ENCODE measurements at places on chromosomes 2 and 18.
A peak's percentile ranks its signal among the peaks of the same experiment; 100 is the strongest.

GRCh38 chr18:47100212-47100831, 50.0 kb downstream of the HDHD2 start:
- DNase-seq: peak; percentile 55

DNA sequence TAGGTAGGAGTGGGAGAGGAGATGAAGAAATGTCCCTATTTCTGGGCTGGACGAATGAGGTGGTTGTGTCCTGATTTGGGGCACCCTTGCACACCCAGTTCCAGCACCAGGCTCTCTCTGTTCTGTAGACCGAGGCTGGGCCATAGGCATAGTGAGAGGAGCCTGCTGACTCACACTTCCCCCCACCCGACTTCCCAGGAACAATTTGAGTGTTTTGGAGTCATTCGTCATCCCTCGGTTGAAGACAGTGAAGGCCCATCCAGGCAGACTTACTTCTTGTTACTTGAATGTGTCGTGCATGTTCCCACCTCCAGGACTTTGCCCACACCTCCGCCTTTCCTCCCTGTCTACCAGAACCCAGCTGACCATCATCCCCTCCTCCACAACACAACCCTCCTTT, 179.1 kb downstream of the HAUS1 start:
- DNase-seq: no peak

GRCh38 chr18:30787410-30787809, 255.1 kb downstream of the DSC3 start:
- DNase-seq: no peak

GRCh38 chr2:194411221-194411620, 1245.8 kb upstream of the SLC39A10 start:
- DNase-seq: no peak

GRCh38 chr18:12766986-12767433, 64.2 kb downstream of the PSMG2 start:
- DNase-seq: no peak

DNA sequence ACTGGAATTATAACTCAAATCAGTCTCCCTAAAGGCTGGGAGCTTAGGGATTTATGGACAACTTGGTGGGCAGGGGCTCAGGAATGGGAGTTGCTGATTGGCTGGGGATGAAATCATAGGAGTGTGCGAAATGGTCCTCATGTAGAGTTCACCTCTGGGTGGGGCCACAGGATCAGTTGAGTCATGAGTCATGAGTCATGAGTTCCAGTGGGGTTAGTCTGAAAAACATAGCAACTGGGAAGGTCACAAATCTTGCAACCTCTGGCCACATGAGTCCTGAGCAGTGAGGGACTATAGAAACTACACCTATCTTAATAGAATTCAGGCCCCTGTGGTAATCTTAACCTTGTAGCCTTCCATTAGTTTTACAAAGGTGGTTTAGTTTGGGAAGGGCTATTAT, 383.3 kb downstream of the RBM43 start:
- no peak for DNase-seq

GRCh38 chr18:24372279-24372872, 25.2 kb downstream of the OSBPL1A start:
- DNase-seq: no peak
